Upper lobe of left lung (tissue), 6 donors: ENCODE measurements at places on chromosomes 3 and 15. TPM values are rescaled to one million over a fixed set of nuclear protein-coding genes. Genes with fewer than 3 reads are reported as not detected.

Gene SPTSSB
- not detected for total RNA-seq

Gene RBP2
- total RNA-seq: 0.89 TPM

Gene ADAMTS9
- 25.1 TPM for total RNA-seq

Gene CHRD
- 2.6 TPM for total RNA-seq

Gene SLC6A6
- 104 TPM for total RNA-seq

Gene SHC4
- total RNA-seq: not detected

Gene NOX5
- total RNA-seq: not detected

DNA sequence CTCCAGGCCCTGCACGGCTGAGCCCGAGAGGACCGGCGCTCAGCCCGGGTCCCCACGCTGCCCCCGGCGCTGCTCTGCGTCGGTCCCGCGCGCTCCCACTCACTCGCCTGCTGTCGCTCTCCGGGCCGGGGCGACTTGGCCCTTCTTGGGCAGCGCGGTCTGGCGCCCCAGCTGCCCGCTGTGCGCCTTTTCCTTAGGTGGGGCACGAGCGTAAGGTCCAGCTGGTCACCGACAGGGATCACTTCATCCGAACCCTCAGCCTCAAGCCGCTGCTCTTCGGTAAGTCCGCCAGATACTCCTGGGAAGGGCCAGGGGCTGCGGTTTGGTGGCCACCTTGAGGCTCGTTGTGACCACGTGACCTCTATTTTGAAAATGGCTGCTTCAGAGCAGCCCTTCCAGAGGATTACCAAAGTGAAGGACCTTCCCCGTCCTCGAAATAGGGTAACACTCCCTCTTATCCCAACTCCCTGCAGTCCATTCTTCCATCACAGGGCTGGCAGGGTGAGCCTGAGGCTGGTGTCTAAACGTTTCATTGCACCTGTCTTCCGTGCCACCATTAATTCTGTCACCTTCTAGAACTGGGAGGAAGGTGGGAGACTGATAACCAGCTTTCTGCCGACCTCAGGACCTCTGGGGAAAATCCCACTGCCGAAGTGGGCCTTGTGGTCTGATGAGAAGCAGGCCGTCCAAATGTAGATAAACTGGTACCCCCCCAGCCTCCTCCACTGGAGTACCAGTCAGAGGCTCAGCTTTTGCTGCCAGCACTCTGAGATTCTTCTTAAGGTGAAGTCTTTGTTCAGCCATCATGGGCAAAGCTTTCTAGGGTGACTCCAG lies 812 bp downstream of the P4HTM start:
- H3K27me3 ChIP-seq: no peaks in the 10 kb centered on the region
- peak overlapping the region; percentile 92 for H3K27ac ChIP-seq
- H3K4me1 ChIP-seq: peaks cover 29% of the 10 kb centered on the region
- peak; percentile 42 for DNase-seq
- H3K36me3 ChIP-seq: peaks cover 8% of the 10 kb centered on the region

GRCh38 chr15:70142322-70143191 lies 44.8 kb upstream of the TLE3 start:
- peak overlapping the region; percentile 64 for H3K27ac ChIP-seq
- peak; percentile 61 for DNase-seq
- H3K4me1 ChIP-seq: peaks cover 38% of the 10 kb centered on the region
- H3K36me3 ChIP-seq: no peaks in the 10 kb centered on the region
- H3K27me3 ChIP-seq: no peaks in the 10 kb centered on the region

DNA sequence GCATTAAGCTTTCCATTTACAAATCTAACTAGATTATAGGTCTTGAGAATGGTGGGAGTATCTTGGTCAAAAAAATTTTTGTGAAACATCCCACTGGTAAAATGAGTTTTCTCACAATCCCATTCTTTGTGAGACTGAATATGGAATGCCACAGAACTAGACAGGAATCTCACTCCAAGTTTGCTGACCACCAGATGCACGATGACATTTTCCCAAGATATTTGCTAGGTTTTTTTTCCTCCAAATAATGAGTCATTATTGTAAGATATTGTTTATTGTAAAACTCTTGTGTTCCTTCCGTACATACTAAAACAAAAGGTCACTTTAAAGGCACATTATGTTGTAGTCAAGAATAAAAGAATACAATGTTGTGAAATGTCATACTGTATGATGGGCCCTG lies 53.9 kb downstream of the COPS2 start:
- no peak overlapping the region for H3K4me3 ChIP-seq
- no peaks in the 10 kb centered on the region for H3K36me3 ChIP-seq
- H3K4me1 ChIP-seq: no peaks in the 10 kb centered on the region

GRCh38 chr3:187739561-187740332 lies 5.5 kb downstream of the BCL6 start:
- H3K36me3 ChIP-seq: no peaks in the 10 kb centered on the region
- H3K27me3 ChIP-seq: no peaks in the 10 kb centered on the region
- H3K27ac ChIP-seq: peak overlapping the region; percentile 98

DNA sequence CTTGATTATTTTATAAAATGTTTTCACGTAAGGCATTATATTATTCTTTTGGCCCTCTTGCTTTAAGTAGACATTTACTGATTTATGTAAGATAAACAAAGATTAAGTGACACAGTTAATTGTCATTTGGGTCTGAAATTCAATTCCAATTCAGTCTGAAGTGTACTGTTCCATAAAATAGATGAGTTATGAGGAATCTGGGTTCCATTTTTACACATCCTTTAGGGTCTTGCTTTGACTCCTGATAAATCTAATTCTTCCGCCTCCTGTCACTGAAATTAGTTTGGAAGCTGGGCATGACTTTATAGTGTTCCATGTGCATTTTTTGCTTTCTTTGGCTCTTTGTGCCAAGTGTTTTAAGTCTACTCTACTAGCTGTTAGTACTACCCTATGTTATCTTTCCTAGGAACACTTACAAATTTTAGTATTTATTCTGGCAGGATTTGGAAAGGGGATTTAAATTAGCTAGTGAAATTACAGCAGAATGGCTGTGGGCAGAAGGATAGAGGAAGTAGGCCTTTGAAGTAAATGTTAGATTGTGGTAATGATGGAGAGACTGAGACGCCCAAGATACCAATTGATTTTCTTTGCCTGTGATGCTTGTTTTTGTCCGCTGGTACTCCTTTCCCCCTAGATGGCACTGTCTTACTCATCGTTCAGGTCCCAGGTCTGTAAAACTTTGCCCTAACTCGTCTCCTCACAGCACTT lies 14.3 kb downstream of the ARL8B start:
- H3K4me3 ChIP-seq: no peak overlapping the region
- peaks cover 58% of the 10 kb centered on the region for H3K4me1 ChIP-seq
- H3K27me3 ChIP-seq: no peaks in the 10 kb centered on the region
- H3K27ac ChIP-seq: no peak overlapping the region

DNA sequence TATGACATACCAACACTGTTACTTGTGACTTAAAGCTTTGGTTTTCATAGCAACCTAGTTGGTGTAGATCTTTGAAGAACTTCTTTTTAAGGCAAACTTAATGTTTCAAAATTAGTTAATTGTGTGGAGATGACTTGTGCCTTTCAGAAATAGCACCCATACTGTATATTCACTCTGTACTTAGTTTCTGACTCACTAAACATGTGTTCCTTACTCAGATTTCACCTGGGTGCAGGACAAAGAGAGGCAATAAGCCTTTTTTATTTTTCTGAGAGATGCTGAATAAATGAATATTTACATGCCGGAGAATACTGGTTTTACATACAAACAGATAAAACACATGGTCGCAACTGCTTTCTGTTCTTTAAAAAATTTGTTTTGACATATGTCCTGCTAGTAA lies 44.8 kb downstream of the SLC25A26 start:
- DNase-seq: no peak
- peaks cover 4% of the 10 kb centered on the region for H3K4me1 ChIP-seq
- no peak overlapping the region for H3K4me3 ChIP-seq
- no peaks in the 10 kb centered on the region for H3K36me3 ChIP-seq
- no peak overlapping the region for H3K27ac ChIP-seq

DNA sequence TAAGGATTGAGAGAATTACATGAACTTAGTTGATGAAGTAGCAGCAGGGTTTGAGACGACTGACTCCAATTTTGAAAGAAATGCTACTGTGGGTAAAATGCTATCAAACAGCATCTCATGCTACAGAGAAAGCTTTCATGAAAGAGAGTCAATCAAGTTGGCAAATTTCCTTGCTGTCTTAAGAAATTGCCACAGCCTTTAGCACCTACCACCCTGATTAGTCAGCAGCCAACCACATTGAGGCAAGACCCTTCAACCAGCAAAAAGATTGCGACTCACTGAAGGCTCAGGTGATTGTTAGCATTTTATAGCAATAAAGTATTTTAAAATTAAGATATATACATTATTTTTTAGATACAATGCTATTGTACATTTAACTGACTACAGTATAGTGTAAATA lies 80.9 kb downstream of the RAP2B start:
- no peak overlapping the region for H3K4me3 ChIP-seq
- H3K36me3 ChIP-seq: no peaks in the 10 kb centered on the region
- no peak for DNase-seq
- H3K27me3 ChIP-seq: no peaks in the 10 kb centered on the region

- H3K4me3 ChIP-seq: no peak overlapping the region
- H3K27me3 ChIP-seq: no peaks in the 10 kb centered on the region
- peaks cover 12% of the 10 kb centered on the region for H3K4me1 ChIP-seq
- no peak overlapping the region for H3K27ac ChIP-seq
Observed at GRCh38 chr15:89845305-89845893, 30.7 kb upstream of the ANPEP start.

DNA sequence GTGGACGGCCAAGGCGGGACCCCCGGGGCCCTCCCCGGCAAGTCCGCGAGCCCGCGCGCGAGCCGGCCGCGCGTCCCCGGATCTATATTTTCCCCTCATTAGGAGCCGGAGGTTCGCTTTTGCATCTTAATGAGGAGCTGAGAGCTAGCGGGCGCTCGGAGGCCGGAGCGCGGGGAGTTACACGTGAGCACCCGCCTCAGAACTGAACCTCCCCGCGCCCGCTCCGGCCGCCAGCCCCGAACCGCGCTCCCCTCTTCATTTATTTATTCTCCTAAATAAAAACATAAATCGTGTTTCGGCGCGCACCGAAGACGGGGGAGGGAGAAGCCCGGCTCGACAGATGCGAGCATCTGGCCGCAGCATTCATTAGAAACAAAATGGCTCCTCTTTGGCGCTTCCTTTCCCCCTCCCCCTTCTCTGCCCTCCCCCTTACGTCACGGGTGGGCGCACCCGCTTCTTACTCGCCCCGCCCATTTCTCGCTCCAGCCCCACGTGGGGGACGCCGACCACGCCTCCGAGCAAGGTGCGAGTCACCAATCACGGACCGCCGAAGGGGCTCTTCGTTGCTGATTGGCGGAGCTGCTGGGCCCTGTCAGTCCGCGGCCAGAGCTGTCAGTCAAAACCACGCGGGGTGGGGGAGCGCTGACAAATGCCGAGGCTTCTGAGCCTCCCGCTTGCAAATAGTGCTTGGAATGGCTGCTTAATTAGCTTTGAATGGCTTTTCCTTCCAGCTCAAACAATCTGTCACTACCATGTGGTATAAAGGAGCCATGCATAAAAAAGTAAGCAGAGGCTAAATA lies 1.6 kb upstream of the TLE3 start:
- no peaks in the 10 kb centered on the region for H3K27me3 ChIP-seq
- H3K36me3 ChIP-seq: no peaks in the 10 kb centered on the region
- H3K4me1 ChIP-seq: peaks cover 49% of the 10 kb centered on the region
- DNase-seq: peak; percentile 99

GRCh38 chr3:8519156-8519555 lies 17.5 kb downstream of the LMCD1 start:
- H3K36me3 ChIP-seq: peaks cover 4% of the 10 kb centered on the region
- peaks cover 57% of the 10 kb centered on the region for H3K4me1 ChIP-seq
- no peak overlapping the region for H3K4me3 ChIP-seq
- H3K27ac ChIP-seq: peak overlapping the region; percentile 2

DNA sequence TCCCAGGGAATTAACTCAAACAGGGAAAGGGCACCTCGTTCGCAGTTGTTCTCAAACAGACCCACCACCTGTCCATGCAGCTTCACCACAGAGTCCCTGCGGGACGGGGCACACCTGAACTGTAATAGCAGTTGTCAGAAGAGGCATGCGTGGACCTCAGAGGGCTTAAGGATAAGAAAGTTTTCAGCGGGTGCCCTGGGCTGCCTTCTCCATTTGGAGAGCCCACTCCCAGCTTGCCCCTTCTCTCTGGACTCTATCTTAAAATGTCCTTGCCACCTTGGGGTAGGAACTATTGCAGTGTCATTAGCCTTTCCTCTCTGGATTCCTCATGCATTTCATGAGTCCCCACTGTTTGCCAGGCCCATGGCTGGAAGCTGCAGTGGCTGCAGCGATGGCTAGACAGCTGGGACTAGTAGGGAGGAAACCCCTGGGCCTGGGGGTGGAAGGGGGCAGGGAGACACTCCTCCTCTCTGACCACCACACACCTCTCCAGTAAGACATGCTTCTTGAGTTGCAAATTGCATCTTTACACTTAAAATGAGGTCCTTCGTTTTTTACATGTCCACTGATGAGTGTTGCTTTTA lies 33.5 kb downstream of the PDIA5 start:
- H3K4me3 ChIP-seq: no peak overlapping the region
- H3K36me3 ChIP-seq: no peaks in the 10 kb centered on the region
- DNase-seq: no peak
- no peaks in the 10 kb centered on the region for H3K27me3 ChIP-seq
- H3K27ac ChIP-seq: no peak overlapping the region

GRCh38 chr3:12938258-12938711 lies 96.9 kb upstream of the RPL32 start:
- H3K27me3 ChIP-seq: no peaks in the 10 kb centered on the region
- H3K36me3 ChIP-seq: peaks cover 58% of the 10 kb centered on the region
- peaks cover 19% of the 10 kb centered on the region for H3K4me1 ChIP-seq

- no peak overlapping the region for H3K27ac ChIP-seq
- no peak overlapping the region for H3K4me3 ChIP-seq
- DNase-seq: no peak
- no peaks in the 10 kb centered on the region for H3K4me1 ChIP-seq
- no peaks in the 10 kb centered on the region for H3K36me3 ChIP-seq
Observed at GRCh38 chr15:28084547-28084946, 14.6 kb downstream of the OCA2 start.

DNA sequence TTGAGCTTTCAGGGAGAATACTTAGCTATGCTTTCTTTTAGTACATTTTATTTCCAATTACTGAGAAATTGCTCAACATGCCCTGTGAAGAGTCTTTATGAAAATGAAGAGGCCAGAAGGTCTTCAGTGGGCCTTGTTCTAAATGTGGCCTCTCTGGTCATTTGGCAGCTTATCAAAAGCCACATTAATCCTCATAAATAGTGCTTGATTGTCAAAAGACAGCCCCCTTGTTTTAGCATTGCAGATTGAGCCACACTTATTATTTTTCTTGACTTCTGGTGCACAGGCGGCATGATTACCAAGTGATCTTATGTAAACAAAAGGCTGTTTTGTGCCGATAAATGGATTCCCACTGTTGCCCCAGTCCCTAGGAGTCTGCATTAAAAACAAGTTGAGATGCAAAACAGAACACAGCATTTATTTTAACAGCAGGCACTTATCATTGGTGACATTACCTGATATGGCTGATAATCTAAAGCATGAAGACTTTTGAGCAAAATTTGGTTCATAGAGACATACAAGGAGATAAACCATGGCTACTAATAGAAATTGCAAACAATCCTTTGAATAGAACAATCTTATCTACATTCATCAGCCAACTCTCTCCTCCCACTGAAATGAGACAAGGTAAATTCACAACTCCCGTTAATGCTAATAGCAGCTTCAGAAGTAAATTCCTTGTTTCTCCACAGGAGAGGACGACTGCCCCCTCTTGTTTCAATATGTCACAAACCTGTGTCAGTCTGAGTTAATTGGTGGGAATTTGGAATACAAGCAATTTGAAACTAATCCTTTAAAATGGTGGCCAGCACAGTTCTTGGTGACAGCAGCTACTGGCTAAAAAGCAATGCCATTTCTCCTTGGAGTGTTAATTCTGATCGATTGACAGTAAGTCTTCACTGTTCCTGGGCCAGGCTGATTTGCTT lies 194.3 kb downstream of the NSUN3 start:
- H3K4me3 ChIP-seq: no peak overlapping the region
- H3K27me3 ChIP-seq: no peaks in the 10 kb centered on the region
- DNase-seq: no peak
- no peak overlapping the region for H3K27ac ChIP-seq
- no peaks in the 10 kb centered on the region for H3K36me3 ChIP-seq
